Foreskin keratinocyte (primary cell): ENCODE measurements at places on chromosomes 13 and 19.

- no peak for DNase-seq
Measured at GRCh38 chr19:47529018-47529742, 14.3 kb upstream of the NAPA start.

- DNase-seq: no peak
Measured at GRCh38 chr19:19278315-19278714, 5.2 kb upstream of the TM6SF2 start.

DNA sequence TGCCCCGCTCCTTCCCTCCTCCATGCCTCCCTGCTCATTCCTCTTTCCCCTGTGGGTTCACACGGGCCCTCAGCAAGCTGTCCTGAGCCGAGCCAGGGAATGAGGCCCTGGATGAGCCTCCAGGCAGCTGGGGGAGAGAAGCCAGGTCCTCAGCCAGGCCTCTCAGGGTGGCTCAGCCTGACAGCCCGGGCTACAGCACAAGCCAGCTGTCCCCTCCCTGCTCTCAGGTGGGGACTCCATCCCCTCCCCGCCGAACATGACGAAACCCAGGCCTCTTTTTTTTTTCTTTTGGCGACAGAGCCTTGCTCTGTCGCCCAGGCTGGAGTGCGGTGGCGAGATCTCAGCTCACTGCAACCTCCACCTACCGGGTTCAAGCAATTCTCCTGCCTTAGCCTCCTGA lies 40.0 kb upstream of the MATK start:
- DNase-seq: no peak

GRCh38 chr13:90623318-90624011 lies 724.0 kb upstream of the MIR17HG start:
- DNase-seq: peak; percentile 60

- DNase-seq: no peak
Measured at GRCh38 chr19:13092158-13092543, 10.5 kb downstream of the LYL1 start.

DNA sequence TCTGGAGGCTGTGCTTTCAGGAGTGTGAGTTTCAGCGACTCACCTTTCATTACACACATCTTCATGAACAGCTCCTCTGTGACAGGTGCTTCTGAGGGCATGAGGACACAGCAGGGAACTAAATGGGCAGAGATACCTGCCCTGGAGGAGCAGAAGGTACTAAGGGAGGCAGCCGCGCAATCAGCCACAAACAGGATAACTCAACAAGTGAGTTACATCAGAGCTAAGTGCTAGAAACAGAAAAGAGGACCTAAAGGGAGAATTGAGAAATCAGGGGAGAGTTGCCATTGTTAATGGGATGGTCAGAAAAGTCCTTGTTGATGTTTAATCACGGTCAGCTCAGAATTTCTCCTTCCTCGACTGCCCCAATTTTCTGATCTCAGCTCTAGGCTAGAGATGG lies 42.5 kb downstream of the SYDE1 start:
- DNase-seq: no peak

DNA sequence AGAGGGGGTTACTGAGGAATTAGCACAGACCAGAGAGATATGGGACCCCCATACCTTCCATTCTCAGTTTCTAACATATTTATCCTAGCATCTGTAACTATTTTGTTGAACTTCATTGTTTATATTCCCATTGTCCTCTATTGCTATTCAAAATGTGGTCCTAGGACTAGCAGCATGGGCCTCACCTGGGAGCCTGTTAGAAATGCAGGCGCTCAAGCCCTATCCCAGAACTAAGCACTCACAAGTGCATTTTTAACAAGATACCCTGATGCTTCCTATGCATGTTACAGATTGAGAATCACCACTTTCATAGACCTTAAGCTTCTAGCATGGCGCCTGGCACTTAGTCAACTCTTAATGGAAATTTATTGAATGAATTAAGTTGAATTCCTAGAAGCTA lies 58.3 kb upstream of the TDRD3 start:
- no peak for DNase-seq

GRCh38 chr19:29288256-29288655 lies 75.3 kb upstream of the UQCRFS1 start:
- no peak for DNase-seq

DNA sequence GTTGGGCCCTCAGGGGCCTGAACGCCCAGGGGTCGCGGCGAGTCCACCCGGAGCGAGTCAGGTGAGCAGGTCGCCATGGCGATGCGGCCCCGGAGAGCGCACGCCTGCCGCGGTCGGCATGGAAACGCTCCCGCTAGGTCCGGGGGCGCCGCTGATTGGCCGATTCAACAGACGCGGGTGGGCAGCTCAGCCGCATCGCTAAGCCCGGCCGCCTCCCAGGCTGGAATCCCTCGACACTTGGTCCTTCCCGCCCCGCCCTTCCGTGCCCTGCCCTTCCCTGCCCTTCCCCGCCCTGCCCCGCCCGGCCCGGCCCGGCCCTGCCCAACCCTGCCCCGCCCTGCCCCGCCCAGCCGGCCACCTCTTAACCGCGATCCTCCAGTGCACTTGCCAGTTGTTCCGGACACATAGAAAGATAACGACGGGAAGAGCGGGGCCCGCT lies at the start of gene CCNA1:
TSS of gene CCNA1 (plus strand) at position 390 of the 439 bp plus-strand sequence. CDS start 562 bp downstream, outside the sequence.
- no peak for DNase-seq

DNA sequence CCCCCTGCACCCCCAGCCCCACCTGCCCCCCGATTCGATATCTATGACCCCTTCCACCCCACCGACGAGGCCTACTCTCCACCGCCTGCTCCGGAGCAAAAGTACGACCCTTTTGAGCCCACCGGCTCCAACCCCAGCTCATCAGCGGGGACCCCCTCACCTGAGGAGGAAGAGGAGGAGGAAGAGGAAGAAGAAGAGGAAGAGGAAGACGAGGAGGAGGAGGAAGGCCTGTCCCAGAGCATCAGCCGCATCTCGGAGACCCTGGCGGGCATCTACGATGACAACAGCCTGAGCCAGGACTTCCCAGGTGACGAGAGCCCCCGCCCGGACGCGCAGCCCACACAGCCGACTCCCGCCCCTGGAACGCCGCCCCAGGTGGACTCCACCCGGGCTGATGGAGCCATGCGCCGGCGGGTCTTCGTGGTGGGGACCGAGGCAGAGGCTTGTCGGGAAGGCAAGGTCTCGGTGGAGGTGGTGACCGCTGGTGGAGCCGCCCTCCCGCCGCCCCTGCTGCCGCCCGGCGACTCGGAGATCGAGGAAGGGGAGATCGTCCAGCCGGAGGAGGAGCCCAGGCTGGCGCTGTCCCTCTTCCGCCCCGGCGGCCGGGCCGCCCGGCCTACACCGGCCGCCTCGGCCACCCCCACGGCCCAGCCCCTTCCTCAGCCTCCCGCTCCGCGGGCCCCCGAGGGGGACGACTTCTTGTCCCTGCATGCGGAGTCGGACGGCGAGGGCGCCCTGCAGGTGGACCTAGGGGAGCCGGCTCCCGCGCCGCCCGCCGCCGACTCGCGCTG lies 9.2 kb downstream of the SCAF1 start:
- DNase-seq: no peak

GRCh38 chr19:46634656-46635218 lies 1.3 kb downstream of the GNG8 start:
- no peak for DNase-seq

DNA sequence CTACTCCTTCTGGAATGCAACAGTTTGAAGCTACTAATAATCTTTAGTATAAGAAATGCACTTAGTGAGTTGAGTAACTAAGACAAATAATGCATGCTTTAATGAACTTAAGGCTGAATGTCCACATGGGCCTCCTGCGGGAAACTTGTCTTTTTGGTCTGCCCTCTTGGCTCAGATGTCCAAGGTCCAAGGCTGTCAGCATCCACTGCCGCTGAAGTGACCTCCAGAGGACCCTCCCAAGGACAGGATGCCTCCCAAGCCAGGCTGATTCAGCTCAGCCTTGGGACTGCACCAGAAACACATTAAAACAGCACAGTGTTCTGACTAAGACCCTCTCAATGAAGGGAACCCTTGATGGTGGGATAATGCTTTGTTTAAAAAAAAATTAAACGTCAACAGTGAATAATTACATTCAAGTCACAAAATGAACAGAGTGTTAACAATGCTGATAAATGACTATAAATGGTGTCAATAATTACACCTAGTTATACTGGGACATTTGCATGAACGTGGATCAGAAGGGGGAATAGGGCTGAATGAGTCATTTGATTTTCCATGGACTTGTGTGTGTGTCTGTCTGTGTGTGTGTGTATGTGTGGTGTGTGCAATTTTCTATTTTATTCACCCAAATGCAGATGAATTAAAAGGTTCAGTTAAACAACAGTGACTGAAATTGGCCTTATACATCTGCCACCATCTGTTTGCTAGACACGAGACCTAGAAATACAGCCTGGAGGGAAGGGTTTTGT lies 150.5 kb downstream of the COL4A1 start:
- DNase-seq: no peak

- DNase-seq: no peak
Measured at GRCh38 chr19:5881543-5882299, 11.4 kb upstream of the FUT5 start.

DNA sequence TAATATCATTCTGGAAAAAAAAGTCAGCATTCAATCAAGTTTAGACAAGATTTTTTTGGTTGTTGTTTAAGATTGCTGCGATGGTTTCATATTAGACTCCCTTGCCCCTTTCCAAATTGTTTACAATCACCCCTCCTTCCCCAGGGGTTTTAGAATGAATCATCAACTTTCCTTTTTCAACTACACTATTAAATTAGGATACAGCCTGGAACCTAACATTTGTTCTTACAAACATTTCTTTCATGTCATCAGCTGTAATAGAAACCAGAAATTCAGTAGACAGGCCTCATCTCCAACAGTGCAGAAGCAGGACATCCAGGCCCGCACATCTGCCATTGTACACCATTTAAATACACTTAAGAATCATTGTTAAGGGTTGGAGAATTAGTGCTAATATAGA lies 44.4 kb upstream of the WDFY2 start:
- DNase-seq: no peak

DNA sequence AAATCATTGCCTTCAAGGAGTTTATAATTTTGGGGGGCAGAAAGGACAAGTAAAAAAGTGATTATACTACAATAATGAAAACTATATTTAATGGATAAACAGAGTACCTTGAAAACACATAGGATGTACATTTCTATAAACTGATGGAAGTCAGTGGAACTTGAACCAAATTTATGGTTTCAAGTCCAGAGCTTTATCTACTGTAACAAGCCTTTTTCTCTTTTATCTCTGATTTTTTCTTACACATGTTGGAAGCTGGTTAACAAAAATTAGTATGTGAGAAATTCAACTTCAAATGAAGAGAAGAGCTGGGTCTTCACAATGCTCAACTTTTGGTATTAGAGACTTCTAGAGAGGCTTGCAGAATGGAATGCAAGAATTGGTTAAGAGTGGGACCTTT lies 393.6 kb downstream of the LMO7 start:
- no peak for DNase-seq

- DNase-seq: no peak
Measured at GRCh38 chr13:113096745-113097305, 8.8 kb upstream of the F7 start.

- DNase-seq: no peak
Measured at GRCh38 chr13:33138441-33138840, 122.2 kb downstream of the KL start.

GRCh38 chr19:35908010-35908441 lies at the start of gene TYROBP:
Gene TYROBP, minus strand, starts transcription at chr19:35908295. Its CDS starts 67 bp downstream, at chr19:35908228.
- DNase-seq: no peak

DNA sequence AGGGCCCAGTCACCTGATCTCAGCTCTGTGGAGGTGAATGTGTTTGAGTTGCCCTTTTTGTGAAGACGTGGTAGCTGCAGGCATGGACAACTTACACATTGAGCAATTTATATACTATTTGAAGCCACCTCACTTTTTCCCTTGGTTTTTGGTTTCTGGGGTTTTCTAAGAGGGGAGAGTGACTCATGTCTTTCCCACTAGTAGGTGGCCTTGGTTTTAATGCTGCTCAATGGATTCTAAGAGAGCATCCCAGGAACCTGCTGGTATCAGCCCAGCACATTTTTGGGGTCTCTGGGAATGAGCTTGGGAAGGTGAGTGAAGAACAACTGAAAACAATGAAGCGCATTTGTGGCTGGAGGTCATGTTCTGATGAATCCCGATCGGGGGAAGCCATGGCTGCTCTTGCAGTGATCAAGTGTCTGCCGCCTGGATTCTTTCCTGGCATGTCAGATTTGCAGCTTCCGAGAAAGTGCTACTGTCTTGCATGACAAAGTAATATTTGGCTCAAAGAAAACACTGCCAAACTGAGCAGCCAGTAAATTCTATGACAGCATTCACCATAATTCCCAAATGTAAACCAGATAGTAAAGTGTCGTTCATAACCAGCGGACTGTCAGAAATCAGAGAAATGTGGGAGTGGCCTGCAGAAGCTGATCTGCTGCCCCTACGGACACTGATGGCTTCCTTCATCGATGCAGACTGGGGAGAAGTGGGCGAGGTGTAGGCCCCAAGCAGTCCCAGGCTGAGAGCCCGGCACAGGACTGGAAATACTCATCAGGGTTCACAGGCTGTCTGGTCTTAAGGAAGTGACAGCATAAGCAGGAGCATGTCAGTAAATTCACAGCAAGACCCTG lies 98.7 kb downstream of the COL4A2 start:
- DNase-seq: peak; percentile 15

DNA sequence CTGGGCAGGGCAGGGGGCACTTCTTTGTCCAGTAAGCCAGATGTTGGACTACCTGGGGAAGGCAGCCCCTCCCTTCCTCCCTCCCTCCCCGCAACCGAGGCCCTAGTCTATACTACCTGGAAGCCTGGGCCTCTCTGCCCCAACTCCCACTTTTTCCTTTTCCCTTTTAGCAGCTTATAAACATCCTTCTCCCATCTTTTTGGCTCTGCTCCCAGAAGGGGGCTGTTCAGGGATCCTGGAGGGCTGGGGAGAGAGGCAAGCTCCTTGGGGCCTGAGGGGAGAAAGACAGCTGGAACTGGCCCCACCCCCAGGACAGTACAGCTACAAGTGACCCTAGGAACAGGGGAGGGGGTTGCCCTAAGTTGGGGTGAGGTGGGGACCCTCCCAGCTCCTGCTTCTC lies 44.9 kb downstream of the LYL1 start:
- DNase-seq: no peak

GRCh38 chr13:112879283-112879833 lies 89.7 kb upstream of the MCF2L start:
- DNase-seq: no peak

DNA sequence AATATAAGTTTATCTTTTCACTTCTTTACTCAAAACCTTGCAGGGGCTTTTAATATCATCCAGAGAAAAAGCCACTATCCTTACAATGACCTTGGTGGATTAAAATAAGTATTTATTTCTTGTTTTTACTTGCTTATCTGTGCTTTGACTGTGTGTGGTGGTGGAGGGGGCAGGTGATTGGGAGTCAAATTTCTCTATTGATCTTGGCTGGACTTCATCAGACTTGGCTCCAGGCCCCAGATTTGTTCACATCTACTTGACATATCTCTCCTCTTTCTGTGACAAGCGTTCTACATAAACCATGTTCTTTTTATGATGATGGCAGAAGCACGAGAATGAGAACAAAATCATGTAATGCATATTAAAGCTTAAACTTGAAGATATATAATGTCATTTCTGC lies 670.8 kb downstream of the PCDH17 start:
- no peak for DNase-seq

GRCh38 chr19:30968210-30968609 lies 381.0 kb downstream of the TSHZ3 start:
- no peak for DNase-seq
